ENCODE measurements at places on chromosomes 1 and 21.

DNA sequence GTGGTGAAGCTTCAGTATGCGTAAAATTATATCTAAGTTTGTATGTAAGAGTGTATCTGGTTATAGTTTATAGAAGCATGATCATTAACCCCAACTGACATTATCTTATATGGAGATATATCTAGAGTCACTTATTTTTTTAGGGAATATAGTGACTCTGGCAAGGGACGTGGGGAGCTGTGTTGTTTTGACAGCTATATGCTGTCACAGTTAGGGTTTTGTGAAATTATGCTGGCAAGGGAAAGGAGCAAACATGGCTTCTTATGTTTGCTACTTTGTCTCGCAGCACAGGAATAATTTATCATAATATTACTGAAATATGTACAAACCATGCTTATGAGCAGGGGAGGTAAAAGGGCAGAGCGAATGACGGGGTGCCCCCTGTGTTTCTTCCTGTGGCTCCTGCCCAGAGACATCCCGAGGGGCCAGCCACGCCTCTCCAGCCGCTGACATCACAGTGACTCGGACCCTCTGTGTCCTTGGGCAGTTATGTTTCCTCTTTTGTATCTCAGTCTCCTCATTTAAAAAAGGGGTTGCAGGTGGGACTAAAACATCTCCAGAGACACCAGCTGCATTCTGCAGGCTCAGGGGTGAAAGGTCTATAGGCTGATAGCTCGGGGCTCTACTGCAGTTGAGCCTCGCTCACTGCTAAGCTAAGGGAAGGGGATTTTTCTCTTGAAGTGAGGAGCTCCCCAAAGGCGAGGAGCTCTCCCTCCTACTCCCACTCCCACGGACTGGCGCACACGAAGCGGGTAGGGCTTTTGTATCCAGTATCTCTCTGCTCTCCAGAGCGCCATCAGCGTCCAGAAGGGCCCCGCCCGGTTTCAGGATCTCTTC is 14.9 kb downstream of the A3GALT2 start:
- DNase-seq = no peak

- no peak for DNase-seq
These were observed 15.9 kb downstream of the PSEN2 start for GRCh38 chr1:226886122-226886901.

DNA sequence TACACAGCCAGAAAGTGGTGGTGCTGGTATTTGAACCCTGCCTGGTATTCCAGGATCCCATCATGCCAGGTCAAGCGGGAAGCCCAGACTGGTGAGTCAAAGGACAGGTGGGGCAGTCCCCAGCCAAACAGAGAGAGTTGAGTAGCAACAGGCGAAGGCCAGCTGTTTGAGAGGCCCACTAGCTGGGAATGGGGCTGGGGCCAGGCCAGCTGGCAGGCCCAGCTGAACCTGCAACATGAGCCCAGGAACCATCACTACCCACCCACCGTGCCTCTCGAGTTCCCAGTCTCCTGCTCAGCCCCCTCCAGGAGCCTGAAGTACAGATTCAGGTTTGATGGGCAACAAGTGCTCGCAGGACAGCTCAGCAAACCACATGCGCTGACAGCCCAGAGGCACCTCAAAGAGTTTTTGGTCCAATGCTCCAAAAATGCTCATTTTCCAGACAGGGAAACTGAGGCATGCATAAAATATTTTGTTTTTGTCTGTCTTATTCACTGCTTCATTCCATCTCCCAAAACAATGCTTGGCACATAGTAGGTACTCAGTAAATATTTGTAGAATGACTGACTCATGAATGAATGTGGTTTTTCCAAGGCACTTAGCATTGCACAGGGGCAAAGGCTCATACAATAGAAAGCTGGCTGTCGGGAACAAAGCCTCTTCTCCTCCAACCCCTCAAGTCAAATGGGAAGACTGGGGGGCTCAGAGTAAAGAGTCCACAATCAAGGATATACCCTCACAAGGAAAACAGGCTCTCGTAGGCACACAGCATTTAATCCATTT is 42.5 kb upstream of the CLIC4 start:
- DNase-seq = no peak

GRCh38 chr1:221511797-221512196 is 230.1 kb downstream of the DUSP10 start:
- no peak for DNase-seq

DNA sequence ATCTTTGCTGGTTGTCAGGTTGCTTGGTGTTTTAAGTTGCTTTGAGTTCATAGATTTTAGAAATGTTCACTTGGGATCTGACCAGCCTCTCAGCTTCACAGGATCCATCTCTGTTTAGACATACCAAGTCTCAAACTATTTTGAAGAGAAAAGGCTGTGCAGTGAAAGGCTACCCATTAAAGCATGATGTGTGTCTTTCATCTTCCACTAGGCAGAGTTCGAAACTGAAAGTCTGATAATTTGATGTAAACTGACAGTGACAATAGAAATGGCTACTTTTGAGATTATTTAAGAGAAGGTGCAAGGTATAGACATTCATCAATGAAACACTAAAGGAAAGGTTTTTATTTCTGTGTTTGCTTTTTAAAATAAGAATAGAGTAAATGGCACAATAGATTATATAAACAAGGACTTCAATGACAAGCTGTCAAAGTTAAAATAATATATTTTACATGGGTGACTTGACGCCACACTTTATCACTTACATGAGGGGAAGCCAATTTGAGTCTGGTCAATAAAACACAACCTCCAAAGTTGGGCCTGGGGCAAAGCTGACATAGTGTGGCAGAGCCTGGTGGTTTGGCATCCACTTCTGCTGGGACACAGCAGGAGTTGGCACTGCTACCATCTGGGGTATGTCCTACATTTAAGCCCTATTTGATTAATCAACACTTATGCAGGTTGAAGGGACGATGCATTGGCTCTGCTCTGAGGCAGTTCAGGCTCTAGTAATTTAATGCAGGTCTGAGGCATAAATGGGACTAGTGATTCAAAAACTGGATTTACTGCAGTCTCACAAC is 197.7 kb downstream of the CRB1 start:
- no peak for DNase-seq

DNA sequence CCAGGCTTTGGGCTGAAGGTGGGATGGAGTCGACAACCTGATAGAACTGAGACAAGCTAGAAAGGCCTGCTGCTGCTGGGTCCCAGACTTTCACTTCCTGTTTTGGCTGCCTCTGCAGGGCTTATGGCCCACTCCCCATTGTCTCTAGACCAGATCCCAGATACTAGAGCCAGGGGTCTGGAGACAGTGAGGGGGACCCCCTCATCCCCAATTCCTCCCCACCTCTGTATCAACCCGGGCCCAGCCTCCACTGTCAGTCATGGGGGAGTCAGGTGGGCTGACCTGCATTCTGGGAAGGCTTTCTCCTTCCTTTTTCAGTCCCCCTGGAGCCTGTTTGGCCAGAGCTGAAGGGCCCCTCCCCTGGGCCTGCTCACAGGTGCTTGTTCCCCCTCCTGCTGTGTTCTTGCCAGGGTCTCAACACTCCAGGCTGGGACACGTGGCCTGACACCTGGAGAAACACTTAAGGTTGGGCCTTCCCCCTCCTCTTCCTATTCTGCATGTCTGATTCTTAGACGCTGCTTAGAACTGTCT is 18.0 kb upstream of the ETV3L start:
- no peak for DNase-seq

DNA sequence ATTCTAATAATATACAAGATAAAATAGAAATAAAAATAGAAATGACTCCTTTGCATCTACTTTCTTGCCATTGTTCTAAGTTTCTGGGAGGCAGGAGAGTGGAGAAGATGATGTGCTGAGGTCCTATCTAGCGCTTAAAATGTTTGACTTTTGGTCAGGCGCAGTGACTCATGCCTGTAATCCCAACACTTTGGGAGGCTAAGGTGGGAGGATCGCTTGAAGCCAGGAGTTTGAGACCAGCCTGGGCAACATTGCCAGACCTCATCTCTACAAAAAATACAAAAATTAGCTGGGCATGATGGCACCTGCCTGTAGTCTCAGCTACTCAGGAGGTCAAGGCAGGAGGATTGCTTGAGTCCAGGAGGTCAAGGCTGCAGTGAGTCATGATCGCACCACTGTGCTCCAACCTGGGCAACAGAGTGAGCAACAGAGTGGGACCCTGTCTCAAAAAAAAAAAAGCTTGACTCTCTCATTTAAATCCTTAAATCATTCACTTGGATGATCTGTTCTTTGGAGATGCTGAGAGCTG is 24.2 kb upstream of the SLC45A1 start:
- DNase-seq = no peak

DNA sequence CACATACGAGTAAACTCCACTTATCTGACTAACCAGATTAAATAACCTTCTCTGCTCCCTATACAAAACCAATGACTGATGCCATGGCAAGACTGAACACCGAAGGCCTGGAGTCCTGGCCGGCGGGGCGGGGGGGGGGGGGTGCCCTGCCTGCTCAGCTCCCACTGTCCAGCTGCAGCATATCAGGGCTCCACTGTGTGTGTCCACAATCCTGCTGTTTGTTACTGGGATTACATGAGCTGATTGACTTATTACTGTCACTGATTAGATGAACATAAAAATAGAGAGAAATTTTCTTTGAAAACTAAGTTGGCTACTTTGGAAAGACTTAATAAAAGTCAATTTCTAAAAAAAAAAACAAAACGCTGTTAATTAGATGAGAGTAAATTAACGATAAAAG is 24.9 kb downstream of the TMEM63A start:
- no peak for DNase-seq

DNA sequence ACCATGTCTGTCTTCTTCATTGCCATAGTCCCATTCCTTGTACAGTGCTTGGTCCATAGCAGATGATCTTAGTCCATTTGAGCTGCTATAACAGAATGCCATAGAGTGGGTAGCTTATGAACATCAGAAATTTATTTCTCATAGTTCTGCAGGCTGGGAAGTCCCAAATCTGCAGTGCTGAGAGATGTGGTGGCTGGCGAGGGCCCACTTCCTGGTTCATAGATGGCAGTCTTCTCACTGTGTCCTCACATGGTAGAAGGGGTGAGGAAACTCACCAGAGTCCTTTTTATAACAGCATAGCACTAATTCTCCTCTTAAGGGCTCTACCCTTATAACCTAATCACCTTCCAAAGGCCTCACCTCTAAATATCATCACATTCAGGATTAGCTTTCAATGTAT is 23.1 kb upstream of the RAP1A start:
- peak; percentile 64 for DNase-seq

DNA sequence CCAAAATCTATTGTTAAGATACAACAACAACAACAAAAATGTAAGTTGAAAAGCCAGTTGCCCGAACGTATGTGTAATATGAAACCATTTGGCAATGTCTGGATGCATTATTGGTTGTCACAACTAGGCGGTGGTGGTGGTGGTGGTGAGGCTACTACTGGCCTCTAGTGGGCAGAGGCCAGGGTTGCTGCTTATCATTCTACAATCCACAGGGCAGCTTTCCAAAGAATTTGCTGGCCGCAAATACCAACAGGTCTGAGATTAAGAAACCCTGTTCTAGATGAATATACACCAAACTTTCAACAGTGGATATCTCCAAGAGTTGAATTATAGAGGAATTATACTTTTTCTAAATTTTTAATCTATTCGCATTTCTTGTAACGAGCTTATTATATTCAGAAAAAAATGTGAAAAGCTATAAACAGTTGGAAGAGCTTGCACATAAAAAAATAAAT is 26.8 kb upstream of the ZNF697 start:
- no peak for DNase-seq

DNA sequence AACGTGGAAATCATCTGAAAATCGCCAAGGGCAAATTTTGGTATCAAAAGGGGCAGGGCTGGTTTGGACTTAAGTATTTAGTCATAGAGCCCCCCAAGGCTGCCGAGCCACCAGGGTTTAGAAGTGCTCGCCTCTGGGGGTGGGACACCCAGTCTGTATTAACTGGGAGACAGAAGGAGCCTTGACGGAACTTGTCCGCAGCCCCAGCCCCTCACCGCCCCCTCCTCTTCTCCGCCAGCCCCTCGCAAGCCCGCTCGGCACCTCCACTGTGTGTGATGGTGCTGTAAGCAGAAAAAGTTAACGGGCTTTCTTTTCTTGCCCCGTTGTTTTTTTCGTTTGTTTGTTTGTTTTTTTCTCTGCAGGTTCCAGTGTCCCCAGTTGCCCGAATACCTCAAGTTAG is 37.5 kb upstream of the KDM4A start:
- no peak for DNase-seq

DNA sequence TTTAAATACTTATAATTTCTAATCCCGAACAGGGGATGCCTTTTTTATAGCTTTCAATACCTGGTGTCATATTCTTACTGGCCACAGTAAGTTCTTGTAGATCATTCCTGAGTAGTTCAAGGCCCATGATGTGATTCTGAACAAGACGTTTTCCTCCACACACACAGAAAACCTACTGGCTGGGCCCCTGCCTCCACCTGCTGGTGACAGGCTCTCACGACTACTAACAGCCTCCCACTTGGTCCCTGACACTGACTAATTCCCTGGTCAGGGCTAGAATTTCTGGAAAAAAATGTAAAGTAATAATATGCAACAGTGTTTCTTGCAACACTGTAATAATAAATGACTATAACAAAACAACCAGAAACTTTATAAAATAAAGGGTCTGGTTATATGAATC is 50.4 kb upstream of the RIPK4 start:
- DNase-seq = peak; percentile 39

DNA sequence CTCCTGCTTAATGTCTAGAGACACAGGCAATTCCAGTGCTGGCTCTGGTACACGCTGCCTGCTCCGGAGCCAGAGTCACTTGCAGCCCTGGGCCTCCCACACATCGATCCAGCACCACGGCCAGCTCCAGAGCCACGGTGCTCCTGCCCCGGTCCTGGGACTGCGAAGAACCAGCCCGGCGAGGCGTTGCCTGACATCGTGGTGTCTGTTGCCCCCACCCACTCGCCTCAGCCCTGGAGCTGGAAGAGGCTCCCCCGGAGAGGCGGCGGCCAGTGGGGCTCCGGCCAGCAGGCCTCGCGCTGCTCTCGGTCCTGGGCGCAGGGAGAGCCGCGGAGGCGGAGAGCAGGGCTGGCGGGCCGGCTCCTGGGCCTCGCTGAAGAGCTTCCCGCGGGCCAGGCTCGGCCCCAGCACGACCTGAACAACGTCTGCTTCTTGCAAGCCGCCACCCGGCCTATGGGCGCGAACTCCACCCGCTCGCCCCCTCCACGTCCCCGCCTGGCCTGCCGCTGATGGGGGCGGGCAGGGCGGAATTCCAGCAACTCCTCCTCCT is 364.8 kb downstream of the CEP170 start:
- no peak for DNase-seq

Data from activated T-cell treated with anti-CD3 and anti-CD28 coated beads, Interleukin-2, amount 50 U/mL, for 24 hours (primary cell).